ENCODE measurements at places on chromosomes 7 and 10. TPM values are rescaled to one million over a fixed set of nuclear protein-coding genes. Genes with fewer than 3 reads are reported as not detected.
A peak's percentile ranks its signal among the peaks of the same experiment; 100 is the strongest.

DNA sequence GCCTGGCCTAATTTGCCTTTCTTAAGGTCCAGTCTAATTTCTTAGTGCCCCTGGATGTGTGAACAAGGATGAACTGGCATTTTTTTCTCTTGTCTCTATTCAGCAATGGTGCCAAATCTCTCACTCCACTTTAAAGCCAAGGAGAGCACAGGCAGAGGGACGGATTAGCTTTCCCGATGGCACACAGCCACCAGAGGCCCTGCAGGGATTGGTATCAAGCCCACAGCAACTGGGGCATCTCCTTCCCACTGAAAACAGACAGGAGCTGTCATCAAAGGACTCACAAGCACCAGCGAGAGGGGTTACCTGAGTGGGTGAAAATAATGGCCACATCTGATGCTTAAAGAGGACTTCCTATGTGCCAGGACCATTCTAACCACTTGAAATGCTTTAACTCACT, 83.1 kb downstream of the ITIH5 start:
- H3K4me1 ChIP-seq = no peaks in the 10 kb centered on the region
- DNase-seq = no peak
- H3K36me3 ChIP-seq = no peaks in the 10 kb centered on the region
- no peak overlapping the region for H3K27ac ChIP-seq

SLC13A1 gene
- total RNA-seq = not detected

DNA sequence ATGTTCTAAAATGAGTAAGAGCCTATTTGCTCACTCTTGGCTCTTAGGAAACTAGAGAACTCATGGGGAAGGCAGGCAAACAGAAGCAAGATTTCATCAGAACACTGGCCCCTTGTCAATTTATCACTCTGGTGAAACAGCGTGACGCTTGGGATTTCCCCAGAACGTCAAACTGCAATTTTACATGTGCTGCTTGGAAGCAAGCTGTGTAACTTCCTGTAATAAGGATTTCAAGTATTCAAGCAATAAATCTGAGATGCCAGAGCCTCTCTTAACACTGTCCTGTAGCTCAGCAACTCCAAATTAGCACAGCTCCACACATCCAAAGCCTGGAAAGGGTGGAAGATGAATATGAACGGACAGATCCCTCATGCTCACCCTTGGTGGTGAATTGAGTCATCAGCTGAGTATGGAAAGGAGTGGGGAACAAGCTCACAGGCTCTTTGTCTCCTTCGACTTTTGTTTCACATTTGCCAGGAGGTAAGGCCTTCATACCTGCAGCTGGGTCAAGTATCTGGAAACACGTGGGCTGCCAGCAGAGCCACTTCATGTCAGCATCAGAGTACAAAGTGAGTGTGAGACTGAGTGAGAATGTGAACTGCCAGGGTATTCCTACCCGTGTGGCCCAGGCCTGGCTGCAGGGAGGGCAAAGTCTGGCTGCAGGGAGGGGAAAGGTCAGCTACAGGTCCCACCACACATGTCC, 140.4 kb upstream of the NAMPT start:
- no peak overlapping the region for H3K4me3 ChIP-seq
- H3K27ac ChIP-seq = peak overlapping the region; percentile 84
- DNase-seq = peak; percentile 69
- H3K36me3 ChIP-seq = no peaks in the 10 kb centered on the region
- peaks cover 54% of the 10 kb centered on the region for H3K4me1 ChIP-seq

DNA sequence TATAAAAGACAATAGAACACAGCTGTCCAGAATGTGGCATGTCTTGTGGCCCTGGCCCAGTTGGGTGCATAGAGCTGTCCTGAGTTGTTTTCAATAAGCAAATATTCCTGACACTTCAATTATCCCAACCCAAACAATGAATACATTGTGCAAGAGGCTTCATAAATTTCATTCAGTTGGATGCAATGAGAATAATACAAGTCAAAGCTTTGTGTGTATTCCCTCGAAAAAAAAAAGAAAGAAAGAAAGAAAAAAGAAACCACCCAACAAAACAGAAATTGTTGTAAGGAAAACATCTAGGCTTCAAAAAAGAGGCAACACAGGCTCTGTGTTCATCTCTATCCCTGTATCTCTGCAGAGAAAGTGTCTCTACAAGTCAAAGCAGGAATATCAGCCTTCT, 138.7 kb upstream of the ADO start:
- H3K27me3 ChIP-seq = no peaks in the 10 kb centered on the region
- DNase-seq = no peak
- H3K27ac ChIP-seq = no peak overlapping the region
- H3K4me1 ChIP-seq = no peaks in the 10 kb centered on the region

- no peaks in the 10 kb centered on the region for H3K4me1 ChIP-seq
- H3K36me3 ChIP-seq = no peaks in the 10 kb centered on the region
- H3K27me3 ChIP-seq = no peaks in the 10 kb centered on the region
- H3K27ac ChIP-seq = no peak overlapping the region
- H3K4me3 ChIP-seq = no peak overlapping the region
These were observed 30.4 kb downstream of the STEAP1B start for GRCh38 chr7:22469371-22470143.

MALSU1 gene
- total RNA-seq = 41.4 TPM

DNA sequence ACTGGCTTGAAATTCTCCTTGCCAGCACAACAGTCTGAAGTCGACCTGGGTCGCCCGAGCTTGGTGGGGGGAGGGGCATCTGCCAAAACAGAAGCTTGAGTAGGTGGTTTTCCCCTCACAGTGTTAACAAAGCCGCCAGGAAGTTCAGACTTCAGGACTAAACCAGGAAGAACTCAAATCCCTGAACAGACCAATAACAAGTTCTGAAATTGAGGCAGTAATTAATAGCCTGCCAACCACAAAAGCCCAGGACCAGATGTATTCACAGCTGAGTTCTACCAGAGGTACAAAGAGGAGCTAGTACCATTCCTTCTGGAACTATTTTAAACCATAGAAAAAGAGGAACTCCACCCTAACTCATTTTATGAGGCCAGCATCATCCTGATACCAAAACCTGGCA, 45.3 kb downstream of the LRRC72 start:
- H3K4me3 ChIP-seq = no peak overlapping the region
- H3K27ac ChIP-seq = no peak overlapping the region
- no peaks in the 10 kb centered on the region for H3K4me1 ChIP-seq
- no peaks in the 10 kb centered on the region for H3K36me3 ChIP-seq

CLRN3 gene
- total RNA-seq = not detected

SLC26A5 gene
- total RNA-seq = 1.8 TPM

DNA sequence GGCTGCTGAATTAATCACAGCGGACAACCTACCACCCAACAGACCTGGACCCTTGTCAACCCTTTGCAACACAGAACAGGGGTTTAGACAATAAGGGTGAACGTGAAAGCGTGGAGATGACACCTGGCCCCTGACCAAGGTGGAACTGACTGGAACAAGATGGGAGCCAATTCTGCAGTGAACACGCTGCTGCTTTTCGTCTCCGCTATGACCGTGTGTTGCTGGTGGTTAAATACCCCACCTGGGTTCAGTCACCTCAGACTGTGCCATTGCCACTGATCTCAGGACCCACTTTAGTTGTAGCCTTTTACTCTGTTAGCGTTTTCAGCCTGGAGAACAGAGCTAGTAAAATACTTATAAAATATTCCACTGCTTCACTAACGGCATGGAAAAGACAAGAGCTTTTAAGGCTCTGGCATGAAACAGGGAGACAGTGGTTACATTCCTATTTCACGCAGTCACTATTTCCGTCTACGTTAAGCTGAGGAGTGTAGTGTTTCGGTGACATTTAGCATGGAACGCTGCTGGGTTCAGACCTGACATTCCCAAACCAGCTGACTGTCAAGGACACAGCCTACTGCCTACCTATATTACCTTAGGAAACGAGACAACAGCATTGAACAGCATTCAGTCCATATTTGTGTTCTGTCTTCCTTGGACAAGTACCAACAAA, 119.5 kb upstream of the PRSS1 start:
- no peak overlapping the region for H3K27ac ChIP-seq
- no peaks in the 10 kb centered on the region for H3K36me3 ChIP-seq
- peaks cover 19% of the 10 kb centered on the region for H3K27me3 ChIP-seq
- H3K4me3 ChIP-seq = no peak overlapping the region
- no peaks in the 10 kb centered on the region for H3K4me1 ChIP-seq
